ENCODE measurements at places on chromosomes 2 and 18. TPM values are rescaled to one million over a fixed set of nuclear protein-coding genes. Genes with fewer than 3 reads are reported as not detected.
A peak's percentile ranks its signal among the peaks of the same experiment; 100 is the strongest.

Gene ATG16L1
- total RNA-seq, result 20.2 TPM

Gene UGT1A3
- 23.4 TPM for total RNA-seq

Gene CNDP1
- 61.4 TPM for total RNA-seq

Gene ARHGAP28
- total RNA-seq, result 0.58 TPM

Gene C18orf63
- total RNA-seq, result not detected

Gene COLEC12
- 0.37 TPM for total RNA-seq

Gene ADCY3
- total RNA-seq, result 3.4 TPM

- no peaks in the 10 kb centered on the region for H3K4me1 ChIP-seq
- no peaks in the 10 kb centered on the region for H3K27me3 ChIP-seq
- no peak for DNase-seq
- H3K4me3 ChIP-seq, result no peak overlapping the region
- no peak overlapping the region for H3K27ac ChIP-seq
- no peaks in the 10 kb centered on the region for H3K36me3 ChIP-seq
Observed at GRCh38 chr2:190877436-190877835, 3.2 kb upstream of the GLS start.

- H3K27me3 ChIP-seq, result no peaks in the 10 kb centered on the region
- DNase-seq, result no peak
Observed at GRCh38 chr2:22491442-22491841, 893.5 kb upstream of the KLHL29 start.

DNA sequence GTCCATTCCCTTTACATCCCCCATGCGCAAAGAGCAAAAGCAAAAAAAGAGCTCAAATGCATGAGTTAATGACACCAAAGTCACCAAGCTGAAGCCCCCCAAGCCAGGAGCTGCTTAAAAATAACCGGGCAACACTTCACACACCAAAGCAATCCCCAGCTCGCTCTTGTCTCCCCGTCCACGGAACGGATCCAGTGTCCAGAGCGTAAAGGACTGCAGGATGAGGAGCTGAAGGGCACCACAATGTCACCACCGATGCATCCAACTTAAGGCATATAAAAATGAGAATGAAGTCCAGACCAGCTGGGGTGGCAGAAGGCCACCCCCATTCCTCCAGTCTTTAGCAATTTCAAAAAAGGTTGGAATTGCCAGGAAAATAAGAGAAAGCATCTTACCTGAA is 8.7 kb downstream of the SMAD7 start:
- no peaks in the 10 kb centered on the region for H3K36me3 ChIP-seq
- no peaks in the 10 kb centered on the region for H3K27me3 ChIP-seq
- H3K4me3 ChIP-seq, result peak overlapping the region; percentile 1
- peak overlapping the region; percentile 71 for H3K27ac ChIP-seq
- no peaks in the 10 kb centered on the region for H3K4me1 ChIP-seq

DNA sequence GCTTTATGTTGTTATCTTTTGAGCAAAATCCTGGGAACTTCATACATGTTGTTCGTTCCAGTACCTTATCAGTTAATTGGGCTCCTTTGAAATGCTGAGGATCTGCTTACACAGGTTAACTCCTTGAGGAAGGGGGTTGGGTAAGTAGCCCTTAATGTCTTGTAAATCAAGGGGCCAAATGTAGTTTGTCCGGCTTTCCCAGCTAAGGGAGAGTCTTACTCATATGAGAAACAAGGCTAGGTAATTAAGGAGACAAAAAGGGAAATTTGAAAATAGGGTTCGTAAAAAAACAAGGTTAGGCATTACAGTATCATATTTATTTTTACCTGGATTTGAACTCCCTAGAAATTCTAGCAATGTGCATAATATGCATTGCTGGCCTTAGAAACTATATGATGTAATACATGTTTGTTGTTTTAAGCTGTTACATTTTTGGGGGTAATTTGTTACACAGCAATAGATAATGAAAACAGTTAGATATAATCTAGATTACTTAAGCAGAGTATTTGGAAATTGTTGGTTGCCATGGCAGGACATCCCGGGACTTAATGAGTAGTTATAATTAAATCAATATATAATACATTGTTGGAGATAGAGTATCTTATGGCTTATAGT is 30.9 kb upstream of the RNF149 start:
- H3K36me3 ChIP-seq, result no peaks in the 10 kb centered on the region
- peaks cover 10% of the 10 kb centered on the region for H3K4me1 ChIP-seq
- H3K27ac ChIP-seq, result no peak overlapping the region
- no peak overlapping the region for H3K4me3 ChIP-seq
- H3K27me3 ChIP-seq, result no peaks in the 10 kb centered on the region
- DNase-seq, result no peak

- no peaks in the 10 kb centered on the region for H3K27me3 ChIP-seq
- peak overlapping the region; percentile 81 for H3K4me3 ChIP-seq
- peak overlapping the region; percentile 98 for H3K27ac ChIP-seq
Observed at GRCh38 chr2:43221124-43221762, 5.2 kb downstream of the ZFP36L2 start.

DNA sequence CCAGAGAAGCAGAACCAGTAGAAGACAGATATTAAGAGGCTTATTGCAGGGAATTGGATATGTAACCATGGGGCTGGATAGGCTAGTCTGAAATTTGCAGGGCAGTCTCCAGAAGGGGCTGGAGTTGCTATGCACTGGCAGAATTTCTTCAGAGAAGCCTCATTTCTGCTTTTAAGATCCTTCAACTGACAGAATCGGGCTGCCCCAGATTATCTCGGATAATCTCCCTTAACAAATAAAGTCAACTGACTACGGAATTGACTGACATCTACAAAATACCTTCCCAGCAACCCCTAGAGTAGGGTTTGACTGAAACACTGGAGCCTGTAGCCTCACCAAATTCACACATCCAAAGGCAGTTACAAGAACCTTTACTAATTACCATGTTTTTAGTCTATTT is 136.4 kb downstream of the SOCS6 start:
- no peak overlapping the region for H3K4me3 ChIP-seq
- no peak overlapping the region for H3K27ac ChIP-seq
- H3K36me3 ChIP-seq, result no peaks in the 10 kb centered on the region
- H3K27me3 ChIP-seq, result no peaks in the 10 kb centered on the region

- H3K27ac ChIP-seq, result no peak overlapping the region
- H3K36me3 ChIP-seq, result no peaks in the 10 kb centered on the region
- H3K4me1 ChIP-seq, result no peaks in the 10 kb centered on the region
- no peak overlapping the region for H3K4me3 ChIP-seq
Observed at GRCh38 chr2:236536727-236537398, 32.8 kb upstream of the ACKR3 start.

DNA sequence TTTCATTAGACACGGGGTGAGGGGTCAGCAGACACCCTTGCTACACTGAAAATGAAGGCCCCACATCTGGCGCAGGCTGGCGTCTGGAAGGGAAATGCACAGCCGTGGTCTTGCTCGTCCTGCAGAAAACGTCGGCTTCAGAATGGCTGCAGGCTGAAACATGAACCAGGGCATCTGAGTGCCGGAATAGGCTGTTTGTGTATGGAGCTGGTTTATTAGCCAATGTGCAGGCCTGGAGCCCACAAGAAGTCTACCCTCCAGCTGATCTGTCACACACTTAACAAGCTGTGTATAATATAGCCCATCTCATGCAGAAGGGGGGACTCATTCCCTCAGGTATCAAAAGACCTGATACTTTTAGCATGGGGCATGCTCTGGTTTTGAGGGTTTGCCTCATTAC is 153.4 kb upstream of the SOX11 start:
- no peak overlapping the region for H3K4me3 ChIP-seq
- H3K27me3 ChIP-seq, result no peaks in the 10 kb centered on the region
- no peaks in the 10 kb centered on the region for H3K4me1 ChIP-seq

DNA sequence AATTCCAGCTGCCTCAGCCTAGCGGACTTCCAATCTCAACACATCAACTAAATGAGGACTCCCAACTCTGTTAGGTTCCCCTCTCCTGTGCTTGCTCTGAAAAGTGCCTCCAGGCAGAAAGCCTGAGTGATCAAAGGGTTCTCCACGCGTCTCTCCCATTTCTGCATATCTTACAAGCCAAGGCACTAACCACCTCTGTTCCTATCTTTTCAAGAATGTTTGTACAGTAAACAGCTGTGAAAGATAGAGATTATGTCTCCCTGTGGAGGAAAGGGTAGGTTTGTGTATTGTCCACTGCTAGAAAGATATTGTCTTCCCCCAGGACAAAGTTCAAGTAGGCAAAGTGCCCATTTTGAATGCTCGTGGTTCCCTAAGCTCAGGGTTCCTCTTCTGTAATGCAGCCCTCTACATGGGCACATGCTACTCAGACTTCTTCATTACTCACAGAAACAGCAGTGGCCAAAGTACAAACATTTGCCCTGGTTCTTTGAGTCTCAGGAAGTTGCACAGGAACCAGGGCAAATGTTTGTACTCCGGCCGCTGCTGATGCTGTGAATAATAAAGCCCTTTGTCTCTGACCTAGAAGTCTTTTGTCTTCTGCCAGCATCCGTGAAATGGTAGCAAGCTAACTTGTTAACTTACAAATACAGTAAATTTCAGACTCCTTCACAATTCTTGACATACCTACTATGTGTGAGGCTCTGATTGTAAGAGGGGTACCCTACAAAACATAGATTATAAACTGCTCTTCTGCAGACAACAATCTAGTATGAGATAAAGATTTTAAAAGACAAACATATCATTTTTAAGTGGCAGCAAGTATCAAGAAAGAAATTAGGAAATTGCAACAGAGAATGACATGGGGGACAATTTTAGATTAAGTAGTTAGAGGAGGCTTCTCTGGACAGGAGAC is 44.5 kb downstream of the PKDCC start:
- H3K27ac ChIP-seq, result peak overlapping the region; percentile 34
- no peaks in the 10 kb centered on the region for H3K36me3 ChIP-seq
- no peak overlapping the region for H3K4me3 ChIP-seq
- DNase-seq, result no peak
- no peaks in the 10 kb centered on the region for H3K4me1 ChIP-seq
- no peaks in the 10 kb centered on the region for H3K27me3 ChIP-seq

DNA sequence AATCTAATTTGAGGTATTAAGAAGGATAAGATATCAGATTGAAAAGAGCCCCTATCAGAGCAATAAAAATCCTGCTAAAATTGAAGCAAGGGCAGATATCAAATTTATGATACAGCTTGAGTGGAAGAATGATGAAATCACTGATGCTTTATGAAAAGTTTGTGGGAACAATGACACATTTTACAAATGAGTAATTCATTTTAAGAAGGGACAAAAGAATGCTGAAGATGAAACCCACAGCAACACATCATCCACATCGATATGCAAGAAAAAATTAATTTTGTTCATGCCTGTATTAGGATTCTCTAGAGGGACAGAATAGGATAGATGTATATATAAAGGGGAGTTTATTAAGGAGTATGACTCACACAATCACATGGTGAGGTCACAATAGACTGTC is 355.6 kb upstream of the GYPC start:
- H3K36me3 ChIP-seq, result no peaks in the 10 kb centered on the region
- no peak overlapping the region for H3K27ac ChIP-seq
- no peaks in the 10 kb centered on the region for H3K27me3 ChIP-seq
- no peak for DNase-seq
- no peaks in the 10 kb centered on the region for H3K4me1 ChIP-seq

- H3K4me3 ChIP-seq, result no peak overlapping the region
- H3K27ac ChIP-seq, result no peak overlapping the region
- no peaks in the 10 kb centered on the region for H3K36me3 ChIP-seq
- peaks cover 10% of the 10 kb centered on the region for H3K4me1 ChIP-seq
- no peaks in the 10 kb centered on the region for H3K27me3 ChIP-seq
Observed at GRCh38 chr2:43000242-43001054, 208.1 kb upstream of the HAAO start.

DNA sequence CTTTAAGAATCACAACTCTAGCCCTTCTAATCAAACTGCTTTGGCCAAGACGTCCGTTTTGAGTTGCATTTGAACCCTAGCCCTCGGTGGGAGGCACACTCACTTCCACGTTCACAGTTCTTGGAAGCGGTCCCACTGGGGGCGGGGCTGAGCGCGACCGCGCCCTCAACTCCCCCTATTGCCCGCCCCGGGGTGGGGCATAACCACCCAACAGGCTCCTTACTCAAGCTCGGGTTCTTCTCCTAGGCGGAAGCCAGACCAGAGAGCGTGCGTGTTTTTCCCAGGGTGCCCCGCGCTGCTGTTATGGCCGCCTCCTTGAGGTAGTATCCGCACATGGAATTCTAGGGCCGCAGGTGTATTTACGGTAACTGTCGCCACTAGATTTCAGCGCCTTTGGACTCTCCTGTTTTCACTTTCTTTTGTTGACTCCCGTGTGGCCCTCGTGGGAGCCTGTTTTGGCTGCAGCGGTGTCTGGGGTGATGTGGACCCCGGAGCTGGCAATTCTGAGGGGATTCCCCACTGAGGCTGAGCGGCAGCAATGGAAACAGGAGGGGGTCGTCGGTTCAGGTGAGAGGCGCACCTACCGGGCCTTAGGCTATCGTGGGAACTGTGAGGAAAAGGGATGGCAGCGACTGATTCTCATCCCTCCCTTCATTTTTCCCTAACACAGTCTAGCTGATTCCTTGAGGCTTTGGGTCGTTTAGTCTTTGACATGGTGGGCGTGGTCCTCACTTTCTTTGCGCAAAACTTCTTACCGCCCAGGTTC is at the start of gene TTC27:
TSS of gene TTC27 (plus strand) at position 237 of the 766 bp plus-strand sequence. CDS start at position 480, 243 bp downstream.
- H3K4me1 ChIP-seq, result no peaks in the 10 kb centered on the region
- no peaks in the 10 kb centered on the region for H3K36me3 ChIP-seq
- H3K27ac ChIP-seq, result no peak within 1 kb of the TSS
- DNase-seq, result peak; percentile 99
- H3K27me3 ChIP-seq, result no peaks in the 10 kb centered on the region
- peak within 1 kb of the TSS; percentile 81 for H3K4me3 ChIP-seq

GRCh38 chr2:229714736-229715541 is 584 bp upstream of the DNER start:
- H3K27ac ChIP-seq, result no peak overlapping the region
- peak overlapping the region; percentile 52 for H3K4me3 ChIP-seq
- peak; percentile 65 for DNase-seq
- peaks cover 28% of the 10 kb centered on the region for H3K27me3 ChIP-seq
- no peaks in the 10 kb centered on the region for H3K4me1 ChIP-seq

GRCh38 chr2:15633043-15633970 is 41.6 kb downstream of the DDX1 start:
- H3K27ac ChIP-seq, result no peak overlapping the region
- H3K27me3 ChIP-seq, result no peaks in the 10 kb centered on the region
- no peak overlapping the region for H3K4me3 ChIP-seq
- peaks cover 6% of the 10 kb centered on the region for H3K4me1 ChIP-seq
- no peak for DNase-seq

DNA sequence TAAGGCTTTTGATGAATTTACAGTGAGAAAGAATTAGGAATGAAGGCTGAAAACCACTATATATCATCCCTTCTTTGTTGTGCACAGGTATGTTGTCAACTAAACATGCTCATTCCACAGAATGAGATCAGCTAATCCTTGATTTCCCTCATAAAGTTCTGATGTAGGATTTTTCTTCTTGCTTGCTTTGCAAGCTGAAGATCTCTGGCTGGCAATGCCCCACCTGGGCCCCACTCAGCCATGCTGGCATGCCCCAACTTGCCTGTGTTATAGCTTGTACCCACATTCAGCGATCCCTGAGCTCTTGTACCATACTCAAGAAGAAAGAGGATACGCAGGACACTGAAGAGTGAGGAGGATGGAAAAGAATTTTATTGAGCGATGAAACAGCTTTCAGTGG is 18.0 kb upstream of the SERPINB11 start:
- no peaks in the 10 kb centered on the region for H3K36me3 ChIP-seq
- no peak overlapping the region for H3K27ac ChIP-seq
- DNase-seq, result no peak
- no peaks in the 10 kb centered on the region for H3K27me3 ChIP-seq

- no peaks in the 10 kb centered on the region for H3K27me3 ChIP-seq
- H3K4me1 ChIP-seq, result no peaks in the 10 kb centered on the region
Observed at GRCh38 chr2:54114936-54115283, 505 bp upstream of the ACYP2 start.
